Astrocyte (in vitro differentiated cells and primary cell): ENCODE measurements at places on chromosomes 5 and 9.

DNA sequence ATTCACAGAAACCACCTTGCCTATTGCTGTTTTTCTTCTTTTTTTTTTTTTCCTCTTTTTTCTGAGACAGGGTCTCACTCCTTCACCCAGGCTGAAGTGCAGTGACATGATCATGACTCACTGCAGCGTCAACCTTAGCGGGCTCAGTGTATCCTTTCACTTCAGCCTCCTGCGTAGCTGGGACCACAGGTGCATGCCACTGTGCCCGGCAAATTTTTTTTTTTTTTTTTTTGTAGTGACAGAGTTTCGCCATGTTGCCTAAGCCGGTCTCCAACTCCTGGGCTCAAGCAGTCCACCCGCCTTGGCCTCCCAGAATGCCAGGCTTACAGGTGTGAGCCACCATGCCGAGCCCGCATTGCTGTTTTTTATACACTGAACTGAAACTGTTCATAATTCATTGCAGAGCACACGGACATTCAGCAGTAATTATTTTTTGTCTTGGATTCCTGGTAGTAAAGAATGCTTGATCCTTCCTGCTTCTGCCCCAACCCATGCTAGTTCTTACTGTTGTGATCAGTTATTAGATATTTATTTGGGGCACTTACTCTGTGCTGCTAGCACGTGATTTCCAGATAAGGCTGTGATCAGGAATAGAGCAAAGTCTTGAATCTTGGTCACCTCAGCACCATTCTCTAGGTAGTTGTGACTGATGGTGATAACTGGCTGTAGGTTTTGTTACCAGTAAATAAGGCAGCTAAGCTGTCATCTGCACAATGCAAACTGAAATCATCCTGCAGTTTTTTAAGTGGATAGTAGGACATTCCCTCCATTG, 14.0 kb downstream of the MAP3K1 start:
- peak; percentile 26 for DNase-seq

DNA sequence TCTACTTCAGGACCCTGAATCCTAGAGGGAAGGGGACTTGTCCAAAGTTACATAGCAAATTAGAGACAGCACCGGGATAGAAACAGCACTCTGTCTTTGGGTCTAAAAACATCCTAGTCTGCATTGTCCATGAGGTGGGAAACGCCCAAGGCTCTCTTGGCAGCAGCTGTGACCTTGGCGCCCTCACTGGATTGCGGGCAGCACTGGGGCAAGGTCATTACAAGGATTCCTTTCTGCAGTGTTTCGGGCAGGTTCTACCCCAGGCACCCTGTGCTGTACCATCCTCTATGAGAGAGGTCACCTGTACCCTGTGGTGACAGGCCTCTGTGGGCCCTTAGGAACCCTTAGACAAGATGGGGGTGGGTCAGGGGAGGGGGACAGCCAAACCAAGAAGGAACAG, 8.6 kb downstream of the CD74 start:
- DNase-seq, result no peak

DNA sequence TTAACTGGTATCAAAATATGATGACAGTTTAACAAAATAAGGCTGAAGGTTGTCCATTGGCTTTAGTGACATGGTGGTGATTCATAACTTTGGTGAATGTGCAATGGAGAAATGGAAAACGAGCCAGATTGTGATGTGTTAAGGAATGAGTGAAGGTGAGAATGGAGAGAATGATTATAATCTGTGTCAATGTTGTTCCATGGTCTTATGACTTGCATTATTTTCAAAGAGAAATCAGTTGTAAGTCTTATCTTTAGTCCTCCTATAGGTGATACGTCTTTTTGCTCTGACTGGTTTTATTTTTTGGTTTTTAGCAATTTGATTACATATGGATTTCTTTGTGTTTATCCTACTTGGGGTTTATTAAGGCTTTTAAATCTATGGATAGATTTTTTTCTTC, 12.7 kb downstream of the OR1L6 start:
- no peak for DNase-seq

GRCh38 chr5:53368516-53368915, 111.9 kb upstream of the FST start:
- DNase-seq, result peak; percentile 71
